Esophagus squamous epithelium (tissue), 5 donors: ENCODE measurements at places on chromosomes 5 and 9. TPM values are rescaled to one million over a fixed set of nuclear protein-coding genes. Genes with fewer than 3 reads are reported as not detected.

DNA sequence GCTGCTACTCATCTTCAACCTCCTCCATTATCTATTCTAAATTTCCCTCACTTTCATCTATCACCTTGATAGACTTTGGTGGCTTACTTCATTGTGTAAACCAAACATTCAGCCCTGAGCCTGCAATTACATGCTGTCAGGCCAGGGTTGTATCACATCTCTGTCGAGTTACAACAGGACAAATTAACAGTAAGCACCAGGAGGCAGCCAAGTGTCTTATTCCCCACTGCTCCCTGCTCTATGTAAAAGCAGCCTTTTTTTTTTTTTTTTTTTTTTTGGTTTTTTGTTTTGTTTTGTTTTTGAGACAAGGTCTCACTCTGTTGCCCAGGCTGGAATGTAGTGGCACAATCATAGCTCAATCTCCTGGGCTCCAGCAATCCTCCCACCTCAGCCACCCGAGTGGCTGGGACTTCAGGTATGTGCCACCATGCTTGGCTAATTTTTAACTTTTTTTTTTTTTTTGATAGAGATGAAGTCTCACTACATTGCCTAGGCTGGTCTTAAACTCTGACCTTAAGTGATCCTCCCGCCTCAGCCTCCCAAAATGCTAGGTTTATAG, 15.2 kb upstream of the ZCCHC9 start:
- H3K36me3 ChIP-seq, result no peaks in the 10 kb centered on the region
- no peak overlapping the region for H3K4me3 ChIP-seq
- peaks cover 5% of the 10 kb centered on the region for H3K4me1 ChIP-seq
- H3K27me3 ChIP-seq, result no peaks in the 10 kb centered on the region
- DNase-seq, result no peak

The GNAQ gene
- total RNA-seq, result 26.4 TPM

The SLC45A2 gene
- 0.19 TPM for total RNA-seq

- H3K27ac ChIP-seq, result peak overlapping the region; percentile 79
- no peaks in the 10 kb centered on the region for H3K36me3 ChIP-seq
Measured at GRCh38 chr9:81559197-81559596, 130.2 kb downstream of the TLE1 start.

The GIN1 gene
- total RNA-seq, result 6.8 TPM

- peaks cover 4% of the 10 kb centered on the region for H3K4me1 ChIP-seq
- H3K27ac ChIP-seq, result no peak overlapping the region
- DNase-seq, result no peak
- no peaks in the 10 kb centered on the region for H3K36me3 ChIP-seq
Measured at GRCh38 chr9:94811074-94811473, 84.6 kb downstream of the AOPEP start.

DNA sequence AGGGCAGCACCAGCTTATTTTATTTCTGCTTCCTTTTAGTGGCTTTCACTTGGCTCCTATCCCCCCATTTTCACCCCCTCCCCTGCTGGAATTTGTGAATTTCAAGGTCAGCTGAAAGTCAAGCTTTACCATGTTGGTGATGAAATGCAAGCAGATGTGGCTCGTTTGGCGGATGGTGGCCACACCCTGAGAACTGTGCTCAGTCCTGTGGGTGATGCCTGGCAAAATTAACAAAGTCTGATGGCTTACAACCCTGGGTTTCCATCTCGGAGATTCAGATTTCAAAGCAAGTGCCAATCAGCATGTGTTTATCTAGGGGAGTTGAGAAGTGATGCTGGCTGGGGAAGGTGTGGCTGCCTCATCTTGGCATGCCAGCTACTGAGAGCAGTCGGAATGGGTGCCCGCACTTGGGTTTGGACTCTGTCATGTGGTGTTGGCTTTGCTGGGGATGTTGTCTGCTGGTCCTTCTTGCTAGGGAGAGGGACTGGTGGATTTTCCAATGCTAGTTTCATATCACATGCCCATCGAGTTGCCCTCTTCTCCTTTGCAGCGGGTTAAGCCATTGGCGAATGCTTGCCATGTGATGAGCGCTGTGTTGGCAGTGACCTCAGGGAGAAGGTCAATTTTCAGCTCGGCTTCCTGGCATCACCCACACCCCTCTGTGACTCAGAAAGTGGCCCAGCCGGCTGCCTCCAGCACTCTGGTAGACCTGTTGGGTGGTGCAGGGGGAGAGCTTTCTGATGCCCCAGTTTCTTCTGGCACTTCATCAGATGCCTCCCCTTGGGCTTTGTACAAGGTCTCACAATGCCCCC, 77.0 kb upstream of the PITX1 start:
- no peak overlapping the region for H3K4me3 ChIP-seq
- no peaks in the 10 kb centered on the region for H3K36me3 ChIP-seq
- H3K27me3 ChIP-seq, result no peaks in the 10 kb centered on the region
- peaks cover 49% of the 10 kb centered on the region for H3K4me1 ChIP-seq
- no peak for DNase-seq

- H3K27me3 ChIP-seq, result peaks cover 36% of the 10 kb centered on the region
- no peak overlapping the region for H3K4me3 ChIP-seq
- H3K4me1 ChIP-seq, result peaks cover 33% of the 10 kb centered on the region
Measured at GRCh38 chr9:93952784-93953495, 2.2 kb downstream of the BARX1 start.

The PCDHA12 gene
- not detected for total RNA-seq

The TRAF2 gene
- total RNA-seq, result 8.0 TPM

DNA sequence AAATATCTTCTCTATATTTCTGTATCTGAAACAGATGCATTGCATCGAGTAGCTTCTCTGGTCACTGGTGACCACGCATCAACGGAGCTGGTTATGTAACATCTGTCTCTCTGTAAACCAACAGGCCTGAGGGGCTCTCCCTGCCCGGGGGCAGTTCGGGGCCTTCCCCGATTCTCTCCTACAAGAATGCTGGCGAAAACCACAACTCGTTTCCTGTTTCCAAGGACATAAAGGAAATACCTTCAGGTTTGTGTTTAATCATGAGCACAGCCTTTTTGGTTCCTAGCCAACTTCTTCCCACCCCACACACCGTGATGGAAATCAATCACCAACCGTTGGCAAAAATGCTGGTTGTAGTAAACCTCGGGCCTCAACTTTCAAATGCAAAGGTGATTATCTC, 25.1 kb downstream of the GDNF start:
- no peak overlapping the region for H3K4me3 ChIP-seq
- no peaks in the 10 kb centered on the region for H3K4me1 ChIP-seq
- DNase-seq, result no peak

- no peaks in the 10 kb centered on the region for H3K4me1 ChIP-seq
- H3K4me3 ChIP-seq, result no peak overlapping the region
- H3K36me3 ChIP-seq, result no peaks in the 10 kb centered on the region
- no peaks in the 10 kb centered on the region for H3K27me3 ChIP-seq
Measured at GRCh38 chr5:6780802-6781391, 67.7 kb downstream of the TENT4A start.

The C9orf50 gene
- not detected for total RNA-seq

DNA sequence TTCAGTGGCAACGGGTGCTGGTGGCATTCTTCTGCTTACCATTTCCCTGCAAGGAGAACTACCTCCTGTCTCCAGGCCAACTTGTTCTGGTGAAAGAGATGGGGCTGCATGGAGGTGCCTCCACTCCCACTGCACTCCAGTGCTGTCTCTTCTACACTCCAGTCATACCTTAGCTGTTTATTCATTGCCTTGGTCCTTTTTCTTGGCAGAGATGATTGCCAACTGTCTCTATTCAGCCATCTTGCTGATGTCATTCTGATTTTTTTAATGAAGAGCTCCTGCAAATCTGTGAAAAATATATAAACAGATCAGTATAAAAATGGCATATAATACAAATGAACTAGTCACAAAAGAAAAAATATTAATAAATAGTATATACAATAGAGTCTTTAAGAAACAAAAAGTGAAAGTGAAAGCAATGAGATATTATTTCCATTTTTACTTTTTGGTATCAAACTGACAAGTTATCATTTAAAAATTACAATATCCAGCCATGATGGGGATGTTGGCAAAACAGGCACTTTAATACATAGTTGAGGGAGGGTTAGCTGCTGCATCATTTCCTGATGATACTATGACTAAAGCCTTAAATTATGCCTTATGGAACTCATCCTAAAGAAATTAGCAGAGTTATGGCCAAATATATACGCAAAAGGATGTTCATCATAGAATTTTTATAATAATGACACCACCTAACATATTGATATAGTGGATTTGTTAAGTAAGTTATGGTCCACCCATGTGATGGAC, 109.4 kb downstream of the CARTPT start:
- no peaks in the 10 kb centered on the region for H3K36me3 ChIP-seq
- no peak for DNase-seq
- no peak overlapping the region for H3K4me3 ChIP-seq
- no peak overlapping the region for H3K27ac ChIP-seq
- H3K27me3 ChIP-seq, result no peaks in the 10 kb centered on the region

- peaks cover 46% of the 10 kb centered on the region for H3K36me3 ChIP-seq
- H3K4me1 ChIP-seq, result peaks cover 26% of the 10 kb centered on the region
- no peaks in the 10 kb centered on the region for H3K27me3 ChIP-seq
- no peak overlapping the region for H3K4me3 ChIP-seq
Measured at GRCh38 chr9:97598461-97599288, 34.5 kb downstream of the TSTD2 start.

The GFI1B gene
- total RNA-seq, result not detected

DNA sequence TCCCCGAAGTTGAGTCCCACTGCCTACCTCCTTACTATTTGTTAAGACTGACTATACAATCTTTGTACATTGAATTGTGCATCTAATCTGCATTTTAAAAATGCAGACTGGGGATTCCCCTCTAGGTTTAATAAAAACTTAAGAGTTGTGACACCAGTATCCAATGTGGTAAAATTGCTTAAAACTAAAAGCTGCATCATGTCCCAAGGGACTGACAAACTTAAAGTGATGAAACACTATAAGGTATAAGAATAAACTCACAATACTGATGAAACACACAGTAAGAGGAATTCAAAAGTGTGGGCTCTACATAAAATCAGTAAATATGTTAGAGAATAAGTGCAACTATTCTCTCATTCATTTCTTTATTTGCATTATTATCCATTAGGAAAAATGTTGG, 1905.1 kb downstream of the MAT2B start:
- H3K4me3 ChIP-seq, result no peak overlapping the region
- H3K27ac ChIP-seq, result no peak overlapping the region
- no peaks in the 10 kb centered on the region for H3K36me3 ChIP-seq
- H3K27me3 ChIP-seq, result no peaks in the 10 kb centered on the region
- no peaks in the 10 kb centered on the region for H3K4me1 ChIP-seq

DNA sequence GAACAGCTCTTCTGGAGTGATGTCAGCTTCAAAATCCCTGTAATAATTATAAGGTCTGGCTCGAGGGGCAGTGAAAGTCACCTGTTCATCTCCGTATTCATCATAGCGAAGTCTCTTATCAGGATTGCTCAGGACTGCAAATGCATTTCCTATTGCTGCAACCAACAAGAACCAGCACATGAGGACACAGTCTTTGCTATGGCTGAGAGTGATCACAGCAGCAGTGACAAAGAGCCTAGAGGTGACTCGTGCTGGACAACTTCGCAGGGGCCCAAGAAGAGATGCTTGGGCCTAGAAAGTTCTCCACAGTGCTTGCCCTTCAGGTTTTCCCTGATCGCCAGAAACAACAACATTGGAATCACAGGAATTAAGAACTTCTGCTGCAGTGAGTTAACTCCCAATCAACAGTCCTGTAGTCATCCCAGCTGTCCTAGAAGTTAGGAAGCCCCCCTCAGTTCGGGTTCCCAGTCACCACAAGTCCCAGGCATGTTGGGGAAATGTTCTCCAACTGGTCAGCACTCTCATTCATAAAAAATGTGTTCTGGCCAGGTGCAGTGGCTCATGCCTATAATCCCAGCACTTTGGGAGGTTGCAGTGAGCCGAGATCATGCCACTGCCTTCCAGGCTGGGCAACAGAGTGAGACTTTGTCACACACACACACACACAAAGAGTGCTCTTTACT, 13.0 kb downstream of the DNAJC18 start:
- no peak overlapping the region for H3K27ac ChIP-seq
- DNase-seq, result no peak
- no peak overlapping the region for H3K4me3 ChIP-seq
- no peaks in the 10 kb centered on the region for H3K27me3 ChIP-seq

- peaks cover 8% of the 10 kb centered on the region for H3K4me1 ChIP-seq
- no peaks in the 10 kb centered on the region for H3K36me3 ChIP-seq
- H3K27me3 ChIP-seq, result no peaks in the 10 kb centered on the region
- H3K4me3 ChIP-seq, result no peak overlapping the region
- DNase-seq, result no peak
Measured at GRCh38 chr5:107378218-107378899, 292.4 kb downstream of the EFNA5 start.

The FAM170A gene
- total RNA-seq, result not detected

The IL31RA gene
- not detected for total RNA-seq

The TEK gene
- total RNA-seq, result 1.7 TPM

DNA sequence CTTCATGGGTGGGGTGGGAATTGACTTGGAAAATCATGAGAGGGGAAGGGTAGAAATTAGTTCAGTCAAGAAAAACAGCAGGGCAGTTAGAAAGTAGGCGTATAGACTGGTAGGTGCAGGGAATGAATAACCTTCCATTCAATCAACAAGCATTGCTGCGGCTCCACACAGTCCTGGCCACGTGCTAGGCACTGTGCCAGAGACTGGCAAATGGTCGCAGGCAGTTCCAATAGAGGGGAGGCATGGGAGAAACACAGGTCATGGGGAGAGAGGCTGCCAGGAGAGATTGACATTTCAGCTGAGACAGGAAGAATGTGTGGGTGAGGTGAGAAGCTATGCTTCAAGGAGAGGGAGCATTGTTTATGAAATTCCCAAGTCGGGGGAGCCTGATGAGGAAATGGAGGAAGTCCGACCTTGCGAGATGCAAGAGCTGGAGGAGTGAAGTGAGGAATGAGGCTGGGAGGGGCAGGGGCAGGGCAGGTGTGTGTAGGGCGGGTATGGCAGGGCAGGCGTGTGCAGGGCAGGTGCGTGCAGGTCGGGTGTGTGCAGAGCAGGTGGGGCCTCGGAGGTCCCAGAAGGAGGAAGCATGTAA, 54.4 kb upstream of the PPARGC1B start:
- no peaks in the 10 kb centered on the region for H3K36me3 ChIP-seq
- no peak for DNase-seq
- peaks cover 3% of the 10 kb centered on the region for H3K4me1 ChIP-seq

- H3K4me3 ChIP-seq, result no peak overlapping the region
- H3K27ac ChIP-seq, result no peak overlapping the region
- DNase-seq, result no peak
- H3K4me1 ChIP-seq, result no peaks in the 10 kb centered on the region
Measured at GRCh38 chr5:146365618-146366017, 27.0 kb downstream of the POU4F3 start.

The EGFLAM gene
- 1.7 TPM for total RNA-seq

GRCh38 chr9:124010665-124011321, 775 bp upstream of the LHX2 start:
- H3K4me3 ChIP-seq, result peak overlapping the region; percentile 7
- no peak overlapping the region for H3K27ac ChIP-seq
- no peak for DNase-seq
- H3K27me3 ChIP-seq, result peaks cover 74% of the 10 kb centered on the region
- H3K4me1 ChIP-seq, result peaks cover 36% of the 10 kb centered on the region
